ENCODE measurements at places on chromosomes 6 and 20. TPM values are rescaled to one million over a fixed set of nuclear protein-coding genes. Genes with fewer than 3 reads are reported as not detected.

DNA sequence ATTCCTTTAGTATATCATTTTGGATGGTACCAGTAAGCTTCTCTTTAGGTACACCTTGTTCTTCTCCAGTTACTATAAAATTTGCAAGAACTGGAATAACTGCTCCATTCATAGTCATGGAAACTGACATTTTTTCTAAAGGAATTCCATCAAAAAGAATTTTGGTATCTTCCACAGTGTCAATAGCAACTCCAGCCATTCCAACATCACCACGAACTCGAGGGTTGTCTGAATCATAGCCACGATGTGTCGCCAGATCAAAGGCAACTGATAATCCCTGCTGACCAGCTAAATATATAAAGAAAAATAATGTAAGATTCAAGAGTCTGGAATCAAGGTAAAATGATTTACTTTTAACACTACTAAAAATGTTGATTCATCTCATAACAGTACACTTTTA is 5.3 kb downstream of the MMUT start:
- peaks cover 21% of the 10 kb centered on the region for H3K4me1 ChIP-seq
- H3K36me3 ChIP-seq = peaks cover 7% of the 10 kb centered on the region
- no peak overlapping the region for H3K27ac ChIP-seq

GRCh38 chr6:99254616-99255550 is 94.6 kb downstream of the FAXC start:
- no peaks in the 10 kb centered on the region for H3K27me3 ChIP-seq
- H3K4me3 ChIP-seq = no peak overlapping the region
- no peaks in the 10 kb centered on the region for H3K4me1 ChIP-seq

DNA sequence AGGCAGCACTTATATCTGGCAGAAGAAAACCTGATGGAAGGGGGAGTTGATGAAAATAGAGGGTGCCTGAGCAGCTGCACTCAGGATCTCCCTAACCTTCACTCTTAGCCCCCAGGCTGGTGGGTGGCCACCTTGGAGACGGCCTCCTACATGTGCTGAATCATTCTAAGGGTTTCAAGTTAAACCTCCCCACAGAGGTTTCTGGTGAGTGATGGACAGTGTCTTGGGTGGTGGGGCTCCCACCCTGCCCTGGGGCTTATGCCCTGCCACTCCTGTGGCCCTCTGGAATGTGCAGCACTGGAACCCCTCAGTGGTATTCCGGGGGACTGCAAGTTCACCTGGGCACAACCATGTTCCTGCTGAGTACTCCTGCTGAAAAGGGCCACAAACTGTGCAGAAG is 357.2 kb downstream of the CD83 start:
- H3K27me3 ChIP-seq = no peaks in the 10 kb centered on the region
- no peak for DNase-seq
- no peak overlapping the region for H3K4me3 ChIP-seq
- H3K27ac ChIP-seq = no peak overlapping the region

The C20orf144 gene
- total RNA-seq = not detected

Measured in sigmoid colon (tissue), 7 donors.